Glutamatergic neuron (in vitro differentiated cells): ENCODE measurements at places on chromosomes 3 and 15. TPM values are rescaled to one million over a fixed set of nuclear protein-coding genes. Genes with fewer than 3 reads are reported as not detected.

The SPINK8 gene
- not detected for total RNA-seq

The SAMD7 gene
- not detected for total RNA-seq

The CCR3 gene
- total RNA-seq: not detected

The ARNT2 gene
- 35.7 TPM for total RNA-seq

GRCh38 chr15:32852771-32853170, 135.0 kb downstream of the GREM1 start:
- no peak overlapping the region for H3K4me3 ChIP-seq
- DNase-seq: no peak
- H3K4me1 ChIP-seq: no peaks in the 10 kb centered on the region
- no peak overlapping the region for H3K27ac ChIP-seq
- H3K27me3 ChIP-seq: no peaks in the 10 kb centered on the region
- H3K36me3 ChIP-seq: no peaks in the 10 kb centered on the region

- H3K27ac ChIP-seq: peak overlapping the region; percentile 95
- no peaks in the 10 kb centered on the region for H3K36me3 ChIP-seq
- H3K27me3 ChIP-seq: peaks cover 5% of the 10 kb centered on the region
- H3K4me1 ChIP-seq: peaks cover 71% of the 10 kb centered on the region
- H3K4me3 ChIP-seq: peak overlapping the region; percentile 69
These were observed 42.7 kb upstream of the SKOR1 start for GRCh38 chr15:67782691-67782991.

DNA sequence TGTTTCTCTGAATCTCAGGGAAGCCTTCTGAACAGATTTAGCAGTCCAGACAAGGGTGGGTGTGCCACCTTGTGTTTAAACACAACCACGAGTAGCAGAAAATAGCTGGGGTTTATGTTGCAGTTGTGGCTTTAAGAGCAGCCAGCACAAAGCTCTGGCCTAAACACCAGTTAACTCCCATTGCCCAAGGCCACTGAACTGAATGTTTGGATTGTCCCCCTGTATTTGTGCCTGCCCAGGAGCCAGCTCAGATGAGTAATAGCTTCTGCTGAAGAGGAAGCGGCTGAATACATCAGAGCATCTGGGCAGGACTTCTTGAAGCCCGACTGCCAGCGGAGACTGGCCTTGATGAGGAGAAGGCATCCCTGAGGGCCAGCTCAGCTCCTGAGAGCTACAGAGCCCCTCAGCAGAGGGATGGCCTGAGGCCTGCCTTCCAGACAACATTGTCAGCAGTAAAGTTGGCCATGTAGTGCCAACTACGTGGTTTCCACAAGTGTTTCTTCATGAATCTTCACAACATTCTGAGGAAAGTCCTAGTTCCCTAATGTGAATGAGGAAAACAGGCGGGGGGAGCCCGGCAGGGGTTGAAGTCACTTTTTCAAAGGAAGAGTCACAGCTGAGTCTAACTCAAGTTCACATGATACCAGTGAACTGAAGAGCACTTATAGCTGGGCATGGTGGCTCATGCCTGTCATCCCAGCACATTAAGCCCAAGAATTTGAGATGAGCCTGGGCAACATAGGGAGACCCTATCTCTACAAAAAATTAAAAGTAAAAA, 65.8 kb upstream of the ZBTB38 start:
- no peak overlapping the region for H3K4me3 ChIP-seq
- peaks cover 5% of the 10 kb centered on the region for H3K36me3 ChIP-seq
- peaks cover 15% of the 10 kb centered on the region for H3K4me1 ChIP-seq
- no peak overlapping the region for H3K27ac ChIP-seq
- DNase-seq: no peak

DNA sequence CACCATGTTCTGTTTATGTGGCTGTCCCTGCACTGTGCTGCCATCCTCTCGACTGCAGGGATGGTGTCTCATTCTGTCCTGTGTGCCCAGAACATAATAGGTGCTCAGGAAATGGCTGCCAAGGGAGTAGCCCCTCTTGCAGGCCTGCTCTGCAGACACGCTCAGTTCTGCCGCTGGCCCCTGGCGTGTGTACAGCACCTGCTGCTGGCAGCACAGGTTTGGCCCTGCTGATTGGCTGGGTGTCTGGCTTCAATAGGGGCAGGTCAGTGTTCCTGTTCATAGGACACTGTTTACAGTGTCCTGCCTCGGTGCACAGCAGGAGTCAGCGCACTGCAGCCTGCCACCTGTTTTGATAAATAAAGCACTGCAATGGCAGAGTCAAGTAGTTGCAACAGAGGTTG, 146.9 kb downstream of the DNAJB8 start:
- H3K4me3 ChIP-seq: no peak overlapping the region
- H3K4me1 ChIP-seq: peaks cover 31% of the 10 kb centered on the region
- DNase-seq: no peak
- peaks cover 11% of the 10 kb centered on the region for H3K27me3 ChIP-seq
- no peak overlapping the region for H3K27ac ChIP-seq

DNA sequence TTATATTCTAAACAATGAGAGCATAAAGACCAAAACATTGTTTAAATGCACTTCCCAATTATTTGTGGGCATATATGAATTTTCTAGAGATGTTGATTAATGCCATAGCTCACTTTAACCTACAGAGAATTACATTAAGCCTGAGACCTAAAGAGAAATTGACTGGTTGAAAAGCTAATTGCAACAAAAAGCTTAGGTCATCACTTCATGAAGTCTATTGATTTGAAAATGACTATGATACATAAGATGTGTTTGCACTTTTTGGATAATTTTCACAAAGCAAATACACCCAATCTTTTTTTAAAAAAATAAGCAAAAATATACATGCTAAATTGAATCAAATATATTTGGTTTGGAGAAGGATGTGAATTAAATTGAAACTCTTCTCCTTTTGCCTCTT, 532.8 kb upstream of the GOLIM4 start:
- H3K4me1 ChIP-seq: peaks cover 18% of the 10 kb centered on the region
- no peaks in the 10 kb centered on the region for H3K36me3 ChIP-seq
- no peak overlapping the region for H3K27ac ChIP-seq
- DNase-seq: no peak

- no peak for DNase-seq
- H3K27me3 ChIP-seq: peaks cover 2% of the 10 kb centered on the region
- no peaks in the 10 kb centered on the region for H3K4me1 ChIP-seq
- H3K4me3 ChIP-seq: no peak overlapping the region
- H3K27ac ChIP-seq: no peak overlapping the region
- H3K36me3 ChIP-seq: peaks cover 4% of the 10 kb centered on the region
These were observed 200.5 kb downstream of the ITPR1 start for GRCh38 chr3:4693620-4694019.

GRCh38 chr3:194310060-194310835, 40.9 kb downstream of the CPN2 start:
- H3K27me3 ChIP-seq: peaks cover 7% of the 10 kb centered on the region
- no peaks in the 10 kb centered on the region for H3K36me3 ChIP-seq
- H3K4me3 ChIP-seq: no peak overlapping the region
- no peak overlapping the region for H3K27ac ChIP-seq

- no peak overlapping the region for H3K27ac ChIP-seq
- H3K4me1 ChIP-seq: peaks cover 3% of the 10 kb centered on the region
- no peak overlapping the region for H3K4me3 ChIP-seq
- DNase-seq: no peak
- no peaks in the 10 kb centered on the region for H3K27me3 ChIP-seq
- no peaks in the 10 kb centered on the region for H3K36me3 ChIP-seq
These were observed 96.2 kb downstream of the ADAMTS9 start for GRCh38 chr3:64591615-64592014.

DNA sequence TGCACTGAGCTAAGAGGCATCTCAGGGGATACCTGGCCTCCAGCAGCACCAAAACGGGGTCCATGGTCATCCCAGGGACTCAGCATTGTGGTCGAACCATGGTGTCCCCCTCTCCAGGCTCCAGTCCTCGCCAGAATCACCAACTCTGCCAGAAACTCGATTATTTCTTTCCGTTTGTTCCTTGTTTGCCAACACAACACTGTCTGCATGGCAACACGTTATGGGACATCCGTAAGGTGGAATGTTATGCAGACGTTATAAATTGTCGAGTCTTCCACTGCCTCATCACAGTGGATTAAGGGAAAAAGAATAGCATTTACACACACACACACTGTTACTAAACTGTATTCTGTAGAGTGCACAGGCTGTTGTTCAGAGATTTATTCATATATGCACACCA, 52.5 kb upstream of the RPL32 start:
- H3K4me3 ChIP-seq: no peak overlapping the region
- H3K27me3 ChIP-seq: peaks cover 35% of the 10 kb centered on the region
- peaks cover 7% of the 10 kb centered on the region for H3K36me3 ChIP-seq
- peaks cover 53% of the 10 kb centered on the region for H3K4me1 ChIP-seq

- H3K36me3 ChIP-seq: no peaks in the 10 kb centered on the region
- no peak overlapping the region for H3K4me3 ChIP-seq
- H3K4me1 ChIP-seq: no peaks in the 10 kb centered on the region
- no peak overlapping the region for H3K27ac ChIP-seq
- peaks cover 2% of the 10 kb centered on the region for H3K27me3 ChIP-seq
These were observed 9.2 kb upstream of the EIF2B5 start for GRCh38 chr3:184126006-184126405.

DNA sequence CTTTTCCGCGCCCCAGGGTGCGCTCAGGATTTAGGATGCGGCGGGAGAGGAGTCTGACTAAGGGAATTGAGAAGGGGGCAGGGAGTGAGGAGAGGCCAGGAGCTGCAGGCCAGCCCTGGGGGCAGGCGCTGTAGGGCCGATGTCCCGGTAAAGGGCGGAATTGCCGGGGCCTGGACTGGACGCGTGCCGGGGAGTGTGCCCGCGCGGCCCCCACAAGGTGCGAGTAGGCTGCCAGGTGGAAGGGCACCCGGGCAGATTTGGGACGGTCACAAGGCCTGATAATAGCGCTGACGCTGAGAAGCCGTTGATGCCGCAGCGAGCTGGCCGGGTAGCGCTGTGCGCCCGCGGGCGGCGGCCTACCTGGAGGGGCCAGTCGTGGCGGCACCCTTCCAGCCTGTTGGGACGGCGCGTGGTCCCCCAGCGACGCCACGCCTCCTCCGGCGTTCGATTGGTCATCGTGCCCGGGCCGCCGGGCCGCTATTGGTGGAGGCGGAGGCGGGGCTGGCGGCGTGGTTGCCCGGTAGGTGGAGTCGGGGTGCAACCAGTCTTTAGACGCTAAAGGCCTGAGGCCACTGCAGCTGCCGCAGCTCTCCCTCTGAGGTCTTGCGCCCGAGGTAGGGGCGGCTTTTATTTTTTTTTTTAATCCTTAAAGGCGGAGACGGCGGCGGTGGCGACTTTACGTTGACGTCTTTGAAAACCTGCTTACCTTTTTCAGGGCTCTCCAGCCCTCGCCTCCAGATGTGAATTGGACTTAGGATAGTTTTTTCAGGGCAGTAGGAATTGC, 903 bp downstream of the SLC25A38 start:
- peaks cover 7% of the 10 kb centered on the region for H3K4me1 ChIP-seq
- peak overlapping the region; percentile 97 for H3K27ac ChIP-seq
- H3K4me3 ChIP-seq: peak overlapping the region; percentile 98
- DNase-seq: peak; percentile 99
- H3K27me3 ChIP-seq: peaks cover 5% of the 10 kb centered on the region

GRCh38 chr3:120424976-120425570, 25.7 kb downstream of the FSTL1 start:
- peaks cover 3% of the 10 kb centered on the region for H3K4me1 ChIP-seq
- no peaks in the 10 kb centered on the region for H3K36me3 ChIP-seq
- H3K27ac ChIP-seq: no peak overlapping the region
- no peaks in the 10 kb centered on the region for H3K27me3 ChIP-seq
- H3K4me3 ChIP-seq: no peak overlapping the region

DNA sequence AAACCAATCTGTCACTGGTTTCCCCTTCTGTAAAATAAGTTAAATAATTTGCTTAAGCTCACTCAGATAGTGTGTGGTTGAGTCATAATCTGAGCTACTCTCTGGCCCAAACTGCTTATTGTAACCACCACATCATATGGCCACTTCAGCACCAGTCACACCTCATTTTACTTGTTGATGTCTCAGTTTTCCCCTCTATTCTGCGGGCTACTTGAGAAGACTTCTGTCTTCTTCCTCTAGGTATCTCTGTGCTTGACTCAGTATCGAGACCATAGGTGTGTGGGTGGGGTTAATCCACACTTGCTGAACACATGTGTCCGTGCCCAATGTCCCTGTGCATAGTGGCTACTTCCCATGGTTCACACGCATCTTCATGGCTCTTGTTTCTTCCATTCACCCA, 32.9 kb downstream of the CRYGS start:
- no peak overlapping the region for H3K27ac ChIP-seq
- H3K4me1 ChIP-seq: peaks cover 5% of the 10 kb centered on the region
- no peak overlapping the region for H3K4me3 ChIP-seq

DNA sequence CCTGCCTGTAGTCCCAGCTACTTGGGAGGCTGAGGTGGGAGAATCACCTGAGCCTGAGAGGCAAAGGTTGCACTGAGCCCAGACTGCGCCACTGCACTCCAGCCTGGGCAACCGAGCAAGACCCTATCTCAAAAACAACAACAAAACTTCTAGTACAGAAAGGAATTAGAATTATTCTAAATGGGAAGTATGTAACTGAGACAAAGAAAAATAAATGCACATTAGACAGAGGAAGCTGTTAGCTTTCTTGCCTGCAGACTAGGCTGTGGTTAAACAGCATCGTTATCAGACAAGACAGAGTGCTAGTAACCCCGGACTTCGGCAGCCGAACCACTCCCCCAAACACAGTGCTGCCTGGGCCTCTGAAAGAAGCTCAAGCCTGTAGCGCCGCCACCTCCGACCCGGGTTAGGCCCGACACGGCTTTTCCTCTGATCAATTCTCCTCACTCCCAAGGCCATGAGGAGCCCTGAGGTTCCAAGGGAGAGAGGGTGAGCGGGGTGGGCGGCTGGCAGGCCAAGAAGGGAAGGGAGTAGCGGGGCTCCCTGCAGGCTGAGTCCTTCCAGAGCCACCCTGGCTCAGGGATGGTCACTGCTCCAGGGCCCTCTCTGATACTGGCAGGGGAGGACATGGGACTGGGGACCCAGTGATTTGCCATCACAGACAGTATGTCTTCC, 44.8 kb upstream of the MUC4 start:
- peaks cover 3% of the 10 kb centered on the region for H3K27me3 ChIP-seq
- H3K4me3 ChIP-seq: no peak overlapping the region
- H3K36me3 ChIP-seq: no peaks in the 10 kb centered on the region
- DNase-seq: no peak
- H3K4me1 ChIP-seq: peaks cover 1% of the 10 kb centered on the region

GRCh38 chr3:17983106-17983505, 240.7 kb upstream of the TBC1D5 start:
- H3K27ac ChIP-seq: no peak overlapping the region
- no peaks in the 10 kb centered on the region for H3K27me3 ChIP-seq
- DNase-seq: no peak
- peaks cover 2% of the 10 kb centered on the region for H3K4me1 ChIP-seq
- H3K36me3 ChIP-seq: no peaks in the 10 kb centered on the region

- H3K27ac ChIP-seq: peak overlapping the region; percentile 10
- no peak overlapping the region for H3K4me3 ChIP-seq
- no peak for DNase-seq
- peaks cover 18% of the 10 kb centered on the region for H3K4me1 ChIP-seq
- no peaks in the 10 kb centered on the region for H3K36me3 ChIP-seq
These were observed 27.1 kb upstream of the VPS8 start for GRCh38 chr3:184784731-184785500.

- no peaks in the 10 kb centered on the region for H3K27me3 ChIP-seq
- H3K4me3 ChIP-seq: no peak overlapping the region
- H3K27ac ChIP-seq: no peak overlapping the region
- H3K4me1 ChIP-seq: peaks cover 2% of the 10 kb centered on the region
These were observed 60.5 kb downstream of the TOP2B start for GRCh38 chr3:25604107-25604805.
